ENCODE measurements at places on chromosomes 5 and 9.

DNA sequence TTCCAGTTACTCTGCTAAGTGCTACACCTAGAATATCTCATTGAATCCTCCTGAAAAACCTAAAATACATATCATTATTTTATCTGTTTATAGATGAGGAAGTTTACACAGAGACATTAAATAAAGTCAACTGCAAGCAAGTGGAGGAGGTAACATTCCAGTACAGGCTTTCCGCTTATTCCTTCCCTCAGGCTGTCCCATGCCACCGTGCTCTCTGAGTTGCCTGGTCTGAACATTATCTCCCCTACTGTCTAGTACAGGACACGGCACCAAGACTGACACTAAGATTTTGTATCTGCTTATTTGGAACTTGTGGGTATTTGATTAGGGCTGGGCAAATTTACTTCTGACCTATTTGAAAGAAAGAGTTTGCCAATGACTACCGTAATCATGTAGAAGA, 172.4 kb upstream of the STK32A start:
- no peak for DNase-seq

GRCh38 chr5:65867542-65868195, 58.7 kb upstream of the ERBIN start:
- no peak for DNase-seq

- no peak for DNase-seq
Observed at GRCh38 chr9:85927076-85927475, 13.9 kb upstream of the NAA35 start.

GRCh38 chr5:7926720-7927119, 57.8 kb downstream of the MTRR start:
- DNase-seq = no peak

DNA sequence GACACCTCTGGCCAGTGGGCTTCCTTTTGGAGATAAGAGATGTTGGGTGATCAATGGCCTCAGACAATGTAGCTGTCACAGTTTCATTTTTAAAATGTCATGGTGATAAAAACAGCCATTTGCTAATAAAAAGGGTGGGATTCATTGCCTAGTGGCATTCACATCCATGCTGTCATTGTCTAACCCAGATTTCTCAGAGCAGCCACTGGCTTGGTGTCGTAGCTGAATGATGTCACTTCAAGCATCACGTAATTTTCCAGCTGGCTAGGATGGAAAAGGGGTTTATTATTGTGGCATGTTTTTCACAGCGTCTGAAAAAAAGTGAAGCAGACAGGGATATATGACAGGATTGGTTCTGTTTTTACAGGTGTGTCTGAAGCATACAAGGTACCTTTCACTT, 184.7 kb downstream of the AOPEP start:
- no peak for DNase-seq

Measured in HCEC 1CT (cell line).